ENCODE measurements at places on chromosomes 3 and 15.

DNA sequence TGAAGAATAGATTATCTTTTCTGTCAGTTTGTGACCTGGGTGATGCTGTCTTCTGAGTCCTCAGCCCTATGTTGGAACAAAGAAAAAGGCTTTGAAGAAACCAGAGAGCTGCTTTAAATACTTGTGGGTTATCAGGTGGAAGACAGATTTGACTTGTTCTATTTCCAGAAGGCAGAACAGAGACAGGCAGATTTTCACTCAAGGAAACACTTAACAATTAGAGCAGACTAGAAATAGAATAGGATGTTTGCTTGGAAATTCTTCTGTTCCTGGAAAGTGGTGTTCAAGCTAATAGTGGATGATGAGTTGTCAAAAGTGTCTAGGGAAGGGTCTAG is 219.4 kb downstream of the UBE2E2 start:
- DNase-seq, result no peak

DNA sequence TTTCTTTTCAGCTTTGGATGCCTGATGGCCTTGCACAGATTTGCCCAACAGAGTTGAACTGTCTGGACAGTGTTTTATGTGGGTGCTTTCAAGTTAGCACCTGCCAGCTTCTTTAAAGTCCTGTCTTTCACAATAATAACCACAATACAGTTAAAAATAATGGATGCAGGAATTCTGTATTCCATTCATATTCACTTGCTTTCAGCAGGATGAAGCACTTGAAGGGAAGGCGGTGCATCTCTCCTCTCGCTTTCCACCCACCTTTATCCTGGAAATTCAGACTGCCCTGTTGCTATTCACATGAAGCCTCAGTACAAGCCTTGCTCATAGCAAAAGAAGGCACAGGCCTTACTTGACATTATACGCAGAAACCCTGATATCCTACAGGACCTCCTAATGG is 26.5 kb upstream of the GYG1 start:
- DNase-seq, result no peak

DNA sequence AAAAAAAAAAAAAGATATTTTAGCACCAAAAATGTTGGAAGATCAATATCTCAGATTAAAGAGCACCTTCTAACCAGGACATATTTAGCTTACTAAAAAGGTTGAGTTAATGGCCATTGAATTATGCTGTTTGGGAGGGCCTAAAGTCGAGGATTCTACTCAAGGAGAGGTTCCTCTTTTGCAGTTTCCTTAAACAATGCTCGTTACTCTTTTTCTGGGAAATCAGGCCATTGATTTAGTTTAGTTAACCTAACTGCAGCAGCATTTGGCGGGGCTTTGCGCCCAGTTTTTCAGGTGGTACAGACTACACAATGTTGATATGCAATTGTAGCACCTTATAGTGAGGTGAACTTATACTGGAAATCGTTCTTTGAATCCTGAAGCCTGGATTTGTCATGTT is 6.8 kb downstream of the ABHD2 start:
- DNase-seq, result no peak

DNA sequence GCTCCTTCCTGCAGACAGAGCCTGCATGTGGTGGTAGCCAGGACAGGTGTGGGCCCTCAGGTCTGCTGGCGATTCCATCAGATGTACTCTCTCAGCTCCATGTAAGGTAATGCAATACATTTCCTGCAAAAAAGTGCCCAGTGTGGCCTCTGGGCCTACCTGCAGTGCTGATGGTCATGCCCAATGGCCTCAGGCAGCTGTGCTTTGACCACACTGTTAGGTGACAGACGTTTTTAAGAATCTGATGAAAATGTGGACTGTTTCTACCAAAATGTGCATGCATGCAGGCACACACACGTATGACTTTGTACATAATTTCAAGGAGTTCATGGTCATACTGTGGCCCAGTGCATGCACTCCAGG is 152.9 kb downstream of the RAB11A start:
- no peak for DNase-seq

DNA sequence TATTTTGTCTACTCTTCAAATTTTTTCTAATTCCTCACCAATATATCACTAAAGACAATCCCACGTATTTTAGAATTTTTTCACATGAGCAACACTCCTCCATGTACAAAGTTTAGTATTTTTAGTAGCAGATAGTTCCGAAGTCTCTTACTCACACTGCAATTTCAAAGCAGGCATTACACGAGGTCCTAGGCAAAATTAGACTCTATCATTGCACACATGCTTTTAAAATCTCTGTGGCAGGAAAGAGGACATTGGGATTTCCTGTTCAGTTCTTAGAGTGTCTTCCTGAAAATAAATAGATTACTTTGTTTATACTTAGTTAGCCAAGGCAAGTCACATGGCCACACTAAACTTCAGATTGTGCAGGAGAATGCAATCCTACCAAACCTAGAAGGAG is 847.7 kb downstream of the ROBO2 start:
- no peak for DNase-seq

GRCh38 chr3:127706312-127706711 is 33.6 kb downstream of the ABTB1 start:
- DNase-seq, result no peak

- no peak for DNase-seq
Observed at GRCh38 chr15:25858952-25859760, 4.0 kb downstream of the ATP10A start.

DNA sequence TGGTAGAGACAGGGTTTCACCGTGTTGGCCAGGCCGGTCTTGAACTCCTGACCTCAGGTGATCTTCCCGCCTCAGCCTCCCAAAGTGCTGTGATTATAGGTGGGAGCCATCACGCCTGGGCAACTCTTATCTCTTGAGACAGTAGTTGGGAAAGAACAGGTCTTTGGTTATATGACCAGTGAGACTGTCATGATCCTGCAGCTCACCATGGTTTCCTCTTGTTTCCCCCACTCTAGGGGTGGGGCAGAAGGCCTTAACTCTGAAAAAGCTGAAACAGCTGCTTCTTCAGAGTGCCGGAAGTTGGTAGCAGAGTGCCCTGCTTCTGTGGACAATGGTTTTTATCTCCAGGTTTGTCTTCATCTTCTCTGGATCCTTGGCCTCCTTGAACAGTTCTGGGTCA is 4.7 kb upstream of the TYRO3 start:
- peak; percentile 60 for DNase-seq

DNA sequence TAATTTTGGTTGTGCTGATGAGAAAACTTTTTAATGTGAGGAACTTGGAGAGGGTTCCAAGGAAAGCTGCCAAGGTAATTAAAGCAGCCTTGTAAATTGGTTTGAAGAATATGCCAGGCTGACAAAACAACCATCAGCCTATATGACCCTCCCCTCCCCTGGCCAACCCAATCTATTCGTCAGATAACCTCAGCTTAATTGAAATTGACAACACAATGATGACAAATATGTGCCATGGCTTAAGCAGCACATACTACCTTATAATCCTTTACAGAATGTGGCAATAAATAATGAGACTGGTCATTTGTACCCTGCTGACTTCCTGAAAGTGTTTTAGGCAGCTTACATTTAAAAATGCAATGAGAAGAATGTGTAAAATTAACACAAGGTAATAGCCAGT is 118.2 kb downstream of the EFHB start:
- DNase-seq, result no peak

DNA sequence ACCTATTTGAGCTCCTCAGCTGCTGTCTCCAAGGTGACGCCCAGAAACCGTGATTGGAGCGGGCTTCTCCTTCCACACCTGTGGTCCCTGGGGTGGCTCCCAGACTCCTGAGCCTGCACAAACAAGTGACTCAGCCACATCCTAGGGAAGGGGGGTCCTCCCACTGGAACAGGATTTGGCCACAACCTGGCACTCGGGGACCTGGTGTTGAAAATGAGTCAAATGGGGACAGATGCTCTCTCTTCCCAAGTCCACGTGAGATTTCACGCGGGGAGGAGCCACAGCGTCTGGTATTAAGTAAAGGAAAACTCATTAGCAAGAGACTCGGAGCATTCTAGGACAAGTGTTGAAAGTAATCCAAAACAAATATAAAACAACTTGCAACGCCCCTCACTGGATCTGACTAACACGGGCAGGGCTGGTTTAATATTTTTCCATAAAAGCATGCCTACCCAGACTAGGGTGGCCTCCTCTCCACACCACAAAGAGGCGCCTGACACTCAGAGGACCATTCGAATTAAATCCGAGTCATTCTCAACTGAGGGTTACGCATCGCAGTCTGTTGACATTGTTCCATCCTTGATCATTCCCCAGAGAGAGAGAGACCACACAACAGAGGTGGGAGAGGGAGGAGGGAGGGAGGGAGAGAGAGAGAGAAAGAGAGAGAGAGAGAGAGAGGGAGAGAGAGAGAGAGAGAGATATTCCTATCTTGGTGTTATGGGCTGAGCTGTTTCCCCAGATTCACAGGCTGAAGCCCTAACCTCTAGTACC is 74.4 kb downstream of the MGLL start:
- no peak for DNase-seq

DNA sequence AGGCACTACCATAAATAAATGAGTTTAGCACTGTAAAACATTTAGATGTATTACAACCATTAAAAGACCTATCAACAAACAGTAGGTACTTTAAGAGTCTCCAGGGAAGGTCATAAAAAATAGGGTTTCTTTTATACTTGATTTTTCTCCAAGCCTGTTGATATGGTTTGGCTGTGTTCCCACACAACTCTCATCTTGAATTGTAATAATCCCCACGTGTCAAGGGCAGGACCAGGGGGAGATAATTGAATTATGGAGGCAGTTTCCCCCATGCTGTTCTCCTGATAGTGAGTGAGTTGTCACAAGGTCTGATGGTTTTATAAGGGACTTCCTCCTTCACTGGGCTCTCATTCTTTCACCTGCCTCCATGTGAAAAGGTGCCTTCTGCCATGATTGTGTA is 468.9 kb upstream of the UBE2E2 start:
- DNase-seq, result no peak

GRCh38 chr3:135226057-135226456 is 431.0 kb downstream of the EPHB1 start:
- DNase-seq, result no peak

DNA sequence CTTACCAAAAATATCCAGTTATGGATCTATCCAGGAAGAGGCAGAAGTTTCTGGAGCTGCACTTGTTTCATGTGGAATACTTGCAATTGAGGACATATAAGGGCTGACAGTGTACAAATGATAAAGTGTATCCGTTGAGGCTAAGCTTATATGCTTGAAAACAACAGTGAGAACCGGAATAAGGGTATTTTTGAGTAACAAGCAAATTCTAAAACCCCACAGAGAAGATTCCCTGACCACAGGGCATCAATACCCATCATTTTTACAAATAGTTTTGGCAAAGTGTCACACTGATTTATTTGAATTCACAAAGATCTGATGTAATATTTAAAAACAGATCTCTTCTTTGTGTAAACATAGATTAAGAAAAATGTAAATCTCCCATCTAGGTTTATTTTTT is 208.4 kb downstream of the FMN1 start:
- no peak for DNase-seq

DNA sequence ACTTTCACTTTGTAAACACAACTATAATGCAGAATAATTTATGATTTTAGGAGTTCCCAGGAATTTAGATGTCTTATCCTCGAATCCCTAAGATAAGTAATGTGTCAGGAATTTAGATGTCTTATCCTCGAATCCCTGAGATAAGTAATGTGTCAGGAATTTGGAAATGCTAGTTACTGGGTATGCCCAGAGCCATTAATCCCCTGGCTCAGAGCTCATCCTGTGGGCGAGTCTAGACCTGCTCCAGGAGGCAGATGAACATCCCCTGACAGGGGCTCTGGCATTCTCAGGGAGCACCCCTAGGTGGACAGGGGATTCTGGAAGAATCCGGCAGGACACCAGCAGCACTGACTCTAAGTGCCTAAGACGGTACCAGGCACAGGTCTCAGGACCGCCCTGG is 163.3 kb downstream of the ARRDC4 start:
- no peak for DNase-seq

- no peak for DNase-seq
Observed at GRCh38 chr3:55571216-55571813, 84.2 kb upstream of the WNT5A start.

DNA sequence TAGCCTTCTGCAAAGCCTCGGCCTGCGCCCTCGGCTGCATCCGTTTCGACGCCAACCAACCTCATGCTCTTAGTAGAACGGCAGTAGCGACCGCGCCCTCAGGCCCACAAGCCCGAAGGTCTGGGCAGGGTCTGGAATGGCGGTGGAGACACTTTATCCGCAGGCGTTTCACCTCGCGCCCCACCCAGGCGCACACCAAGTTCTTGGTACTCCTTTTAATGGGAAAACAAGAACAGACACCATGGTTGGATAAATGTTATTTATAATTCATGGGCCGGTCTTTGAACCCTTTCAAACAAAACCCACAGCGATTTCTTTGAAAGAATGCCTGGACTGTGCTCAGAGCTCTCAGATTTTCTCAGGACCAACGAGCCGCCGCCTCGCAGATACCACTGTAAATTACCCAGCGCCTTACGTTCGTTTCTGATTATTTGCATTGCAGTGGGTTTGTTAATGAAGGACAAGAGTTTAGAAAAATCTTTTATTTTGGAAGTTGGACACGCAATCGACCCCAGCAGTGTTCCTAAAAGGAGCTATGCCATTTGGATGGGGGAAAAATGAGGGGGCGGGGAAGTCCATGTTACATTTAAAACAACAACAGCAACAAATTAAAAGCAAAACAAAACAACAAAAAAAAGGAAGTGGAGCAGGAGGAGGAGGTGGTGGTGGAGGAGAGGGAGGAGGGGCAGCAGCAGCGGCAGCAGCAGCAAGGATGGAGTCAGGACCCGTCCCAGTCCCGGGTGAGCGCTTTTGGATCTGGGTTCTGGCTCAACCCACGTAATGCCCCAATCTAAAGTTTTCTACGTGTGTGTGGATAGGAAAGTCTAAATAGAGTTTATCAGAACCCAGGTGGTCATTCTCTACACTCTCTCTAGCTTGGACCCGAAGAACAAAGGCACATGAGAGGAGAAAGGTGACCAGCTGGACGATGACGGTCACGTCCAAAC is 993 bp upstream of the ISL2 start:
- peak; percentile 43 for DNase-seq

GRCh38 chr15:82848241-82848993 is 39.0 kb downstream of the WHAMM start:
- no peak for DNase-seq

GRCh38 chr15:36161771-36162212 is 417.6 kb upstream of the CDIN1 start:
- DNase-seq, result no peak

DNA sequence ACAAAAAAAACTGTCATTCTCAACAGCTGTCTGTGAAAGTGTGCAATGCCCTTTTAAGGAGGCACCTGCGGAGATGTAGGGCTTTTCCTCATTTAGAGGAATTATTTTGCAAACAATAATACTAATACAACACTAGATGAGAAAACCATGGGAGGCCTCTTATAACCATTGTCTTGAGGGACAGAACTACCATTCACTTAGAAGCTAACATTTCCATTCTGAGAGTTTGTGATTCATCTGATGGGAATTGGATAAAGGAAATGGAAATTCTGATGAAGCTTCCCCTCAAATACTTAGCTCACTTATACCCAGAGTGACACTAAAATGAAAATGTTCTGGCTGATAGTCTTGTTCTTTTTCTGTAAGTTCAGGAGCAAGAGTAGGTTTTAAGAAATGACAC is 147.7 kb downstream of the CADPS start:
- no peak for DNase-seq

Measured in RPMI8226 (cell line).